ENCODE measurements at places on chromosomes 13 and 19. TPM values are rescaled to one million over a fixed set of nuclear protein-coding genes. Genes with fewer than 3 reads are reported as not detected.

Gene TEX26
- total RNA-seq = not detected

GRCh38 chr13:39417643-39418042, 185.3 kb downstream of the LHFPL6 start:
- no peak for DNase-seq

Gene ZNF560
- total RNA-seq = not detected

DNA sequence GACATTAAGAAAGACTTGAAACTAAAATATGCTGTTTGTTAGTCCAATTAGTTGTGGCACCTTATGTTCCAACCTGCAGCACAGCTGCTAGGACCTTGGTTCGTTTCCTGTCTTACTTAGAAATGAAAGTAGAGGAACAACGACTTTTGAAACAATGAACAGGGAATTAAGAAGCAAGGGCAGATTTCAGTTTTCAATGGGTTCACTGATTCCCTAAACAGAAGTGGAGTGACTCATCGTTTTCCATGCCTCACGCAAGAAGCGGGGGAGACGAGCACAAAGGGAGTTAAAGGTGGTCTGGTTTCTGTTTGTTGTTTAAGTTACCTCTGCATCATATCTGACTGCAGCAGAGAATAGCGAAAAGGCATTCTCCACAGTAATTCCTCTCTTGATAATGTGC, 44.8 kb downstream of the PHF11 start:
- DNase-seq = no peak

DNA sequence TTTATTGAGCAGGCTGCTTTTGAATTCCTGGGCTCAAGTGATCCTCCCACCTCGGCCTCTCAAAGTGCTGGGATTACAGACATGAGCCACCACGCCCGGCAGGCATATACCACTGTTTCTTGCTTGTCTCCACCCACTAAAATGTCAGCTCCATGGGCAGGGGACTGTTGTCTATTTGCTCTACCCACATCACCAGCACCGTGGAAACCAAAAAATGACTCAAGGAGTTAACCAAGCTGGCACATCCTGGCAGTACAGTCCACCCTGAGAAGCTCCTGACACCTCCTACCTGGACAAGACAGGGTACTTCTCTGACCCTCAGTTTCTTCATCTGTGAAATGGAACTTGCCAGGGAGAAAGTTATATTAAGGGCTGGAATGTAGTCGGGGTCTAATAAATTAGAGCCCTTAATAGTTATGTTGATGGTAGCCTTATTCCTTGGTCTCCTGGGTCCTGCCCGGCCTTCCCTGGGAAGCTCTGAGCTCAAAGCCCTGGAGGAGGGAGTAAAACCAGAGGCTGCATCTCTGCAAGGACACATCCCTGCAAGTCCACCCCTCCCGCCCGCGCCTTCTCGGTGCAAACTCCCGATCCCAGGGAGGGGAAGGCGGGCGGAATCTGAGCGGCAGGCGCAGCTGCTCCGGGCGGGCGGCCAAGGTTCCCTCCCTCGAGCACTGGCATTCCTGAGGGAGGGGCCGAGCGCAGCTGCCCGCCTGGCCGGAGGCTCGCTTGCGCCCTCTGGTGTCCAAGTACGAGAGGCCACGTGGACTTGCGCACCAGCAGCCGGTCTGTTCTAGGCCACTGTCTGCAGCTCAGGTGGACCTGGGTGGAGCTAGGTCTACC, 14.1 kb downstream of the RDH8 start:
- peak; percentile 84 for DNase-seq

DNA sequence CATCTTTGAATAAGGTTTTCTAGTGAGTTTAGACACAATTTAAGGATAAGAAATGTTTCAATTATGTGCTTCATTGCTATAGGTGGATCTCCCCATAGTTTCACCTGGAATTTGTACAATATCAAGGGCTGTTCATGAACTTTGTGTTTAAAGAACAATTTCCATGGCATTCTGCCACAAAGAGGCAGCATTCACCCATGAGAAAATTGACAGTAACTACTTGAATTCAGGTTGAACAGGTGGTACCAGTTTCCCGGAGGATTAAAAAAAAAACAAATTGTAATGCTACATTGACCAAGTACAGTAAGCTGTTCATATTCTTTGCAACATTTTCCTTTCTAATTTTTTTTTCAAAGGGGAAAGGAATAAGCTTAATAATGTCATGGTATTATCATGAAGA, 9.1 kb downstream of the SLITRK5 start:
- DNase-seq = no peak

- DNase-seq = no peak
Observed at GRCh38 chr13:74158028-74158427, 23.8 kb upstream of the KLF12 start.

GRCh38 chr13:32426191-32426989, 1.5 kb downstream of the N4BP2L1 start:
- peak; percentile 48 for DNase-seq

Gene PSG7
- total RNA-seq = not detected

Gene AXL
- total RNA-seq = 0.22 TPM

- DNase-seq = peak; percentile 94
Observed at GRCh38 chr19:47130589-47131227, at the start of gene SAE1. Gene SAE1, plus strand, starts transcription at chr19:47130835. Its CDS starts 96 bp downstream, at chr19:47130931.

GRCh38 chr13:109802936-109803335, 16.6 kb upstream of the IRS2 start:
- DNase-seq = no peak

DNA sequence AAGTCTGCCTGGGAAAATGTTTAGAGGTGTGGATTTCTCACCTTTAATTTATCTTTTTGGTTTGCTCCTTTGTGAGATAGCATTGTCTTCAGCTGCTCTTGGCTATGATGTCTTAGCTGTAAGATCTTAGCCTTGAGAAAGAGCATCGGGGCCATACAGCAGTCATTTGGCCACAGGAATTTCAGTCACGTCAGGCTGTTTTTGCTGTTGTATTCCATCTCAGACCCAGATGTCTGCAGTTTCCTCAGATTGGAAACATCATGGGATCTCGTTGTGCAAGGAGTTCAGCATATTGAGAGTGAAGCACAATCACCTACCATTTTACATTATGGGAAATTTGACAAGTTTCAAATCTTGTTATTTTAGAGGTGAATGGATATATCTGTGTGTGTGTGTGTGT, 89.3 kb upstream of the C1QTNF9B start:
- DNase-seq = no peak

GRCh38 chr19:13530720-13531119, 24.4 kb upstream of the CACNA1A start:
- no peak for DNase-seq

DNA sequence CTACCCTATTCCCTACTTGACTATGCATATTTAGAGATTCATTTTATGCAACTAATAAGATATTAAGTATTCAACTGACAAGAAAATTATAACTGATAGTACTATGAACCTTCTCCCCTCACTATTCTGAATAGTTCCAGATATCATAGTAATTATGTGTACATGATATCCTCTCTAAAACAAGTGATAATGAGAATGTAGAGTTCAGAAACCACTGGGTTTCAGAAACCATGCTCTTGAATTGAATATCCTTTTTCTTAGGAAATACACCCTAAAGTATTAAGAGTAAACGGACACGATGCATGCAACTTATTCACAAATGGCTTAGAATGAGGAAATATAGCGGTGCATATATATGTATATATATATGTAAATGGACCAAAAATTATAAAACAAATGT, 160.9 kb downstream of the TBC1D4 start:
- no peak for DNase-seq

Gene SIAH3
- 0.49 TPM for total RNA-seq

- no peak for DNase-seq
Observed at GRCh38 chr19:53991224-53992113, at the start of gene CACNG6. Gene CACNG6, plus strand, starts transcription at chr19:53991637. Its CDS starts 1,241 bp downstream, at chr19:53992878.

- DNase-seq = peak; percentile 73
Observed at GRCh38 chr19:480016-480855, 16.1 kb upstream of the MADCAM1 start.

DNA sequence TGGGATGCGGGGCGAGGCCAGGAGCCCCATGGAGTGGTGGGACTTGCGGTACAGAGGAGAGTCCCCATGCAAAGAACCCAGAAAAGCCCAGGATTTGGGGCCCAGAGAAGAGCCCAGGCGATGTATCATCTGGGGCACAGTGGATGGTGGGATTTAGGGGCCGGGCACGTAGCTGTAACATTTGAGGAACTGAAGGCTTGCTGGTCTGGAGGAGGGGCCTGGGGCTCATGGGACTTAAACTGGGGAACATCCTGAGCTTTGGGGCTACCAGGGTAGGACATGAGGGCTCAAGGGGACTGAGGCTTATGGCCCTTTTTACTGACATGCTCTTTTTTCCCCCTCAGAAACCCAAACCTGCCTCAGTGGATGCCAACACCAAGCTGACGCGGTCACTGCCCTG, 13.5 kb downstream of the MED25 start:
- no peak for DNase-seq

Gene IFNL1
- total RNA-seq = 0.38 TPM
